ENCODE measurements at places on chromosomes 16 and 17.

GRCh38 chr16:84633622-84634021, 14.7 kb upstream of the KLHL36 start:
- no peak for DNase-seq

GRCh38 chr17:34884597-34884996, 76.7 kb downstream of the CCT6B start:
- DNase-seq, result no peak

GRCh38 chr16:3383045-3383448, 17.8 kb downstream of the ZSCAN32 start:
- DNase-seq, result no peak

GRCh38 chr16:80948886-80949493, 57.7 kb downstream of the CMC2 start:
- no peak for DNase-seq

GRCh38 chr16:84841787-84842300, 22.1 kb downstream of the CRISPLD2 start:
- no peak for DNase-seq

GRCh38 chr17:13601322-13601775, 380 bp downstream of the HS3ST3A1 start:
- DNase-seq, result no peak

GRCh38 chr17:75065562-75066151, 18.6 kb downstream of the KCTD2 start:
- DNase-seq, result no peak

DNA sequence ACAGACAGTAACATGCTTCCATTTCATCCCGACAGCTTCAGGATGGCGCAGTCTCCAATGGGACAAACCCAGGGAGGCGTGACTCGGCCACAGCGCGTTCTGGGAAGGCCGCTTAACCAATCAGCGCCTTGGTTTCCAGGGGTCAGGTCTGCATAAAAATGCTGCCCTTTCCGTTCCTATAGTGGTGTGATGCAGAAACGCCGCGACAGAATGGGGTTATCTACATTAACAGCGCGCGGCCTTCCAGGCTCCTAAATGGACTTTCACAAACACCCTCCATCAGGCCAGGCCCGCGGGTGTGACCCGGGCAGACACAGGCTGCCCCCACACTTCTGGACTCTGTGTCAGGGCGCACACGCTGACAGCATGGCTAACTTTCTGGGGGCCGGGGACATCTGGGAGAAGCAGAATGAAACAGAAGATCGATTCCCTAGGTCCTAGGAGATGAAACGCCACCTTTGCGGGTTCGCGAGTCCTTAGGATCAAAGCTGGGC, 792 bp downstream of the TMEM231 start:
- DNase-seq, result no peak
